Stimulated activated naive CD8-positive, alpha-beta T cell treated with anti-CD3 and anti-CD28 coated beads, Interleukin-15, amount 100 ng/mL, for 72 hours (primary cell): ENCODE measurements at places on chromosomes 6 and 20.
A peak's percentile ranks its signal among the peaks of the same experiment; 100 is the strongest.

- no peak for DNase-seq
Measured at GRCh38 chr20:21026951-21027350, 79.2 kb downstream of the LINC00237 start.

DNA sequence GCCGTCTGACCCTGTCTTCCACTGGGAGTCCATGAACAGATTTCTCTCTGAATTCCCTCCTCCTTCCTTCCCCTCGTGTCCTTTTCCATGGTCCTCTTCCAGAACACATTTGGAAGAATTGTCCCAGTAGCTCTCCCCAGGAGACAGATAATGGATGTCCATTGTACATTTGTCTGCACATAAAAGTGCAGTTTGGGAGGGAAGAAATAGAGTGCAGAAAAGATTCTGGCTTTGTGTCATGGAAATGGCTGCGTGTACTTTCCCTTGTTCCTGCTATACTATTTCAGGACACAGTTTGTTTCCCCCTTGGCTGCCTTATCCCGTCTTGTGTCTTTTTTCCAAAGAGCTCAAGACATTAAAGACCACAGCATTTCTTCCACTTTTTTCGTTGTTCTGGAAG, 127.6 kb downstream of the SYNDIG1 start:
- DNase-seq, result no peak

DNA sequence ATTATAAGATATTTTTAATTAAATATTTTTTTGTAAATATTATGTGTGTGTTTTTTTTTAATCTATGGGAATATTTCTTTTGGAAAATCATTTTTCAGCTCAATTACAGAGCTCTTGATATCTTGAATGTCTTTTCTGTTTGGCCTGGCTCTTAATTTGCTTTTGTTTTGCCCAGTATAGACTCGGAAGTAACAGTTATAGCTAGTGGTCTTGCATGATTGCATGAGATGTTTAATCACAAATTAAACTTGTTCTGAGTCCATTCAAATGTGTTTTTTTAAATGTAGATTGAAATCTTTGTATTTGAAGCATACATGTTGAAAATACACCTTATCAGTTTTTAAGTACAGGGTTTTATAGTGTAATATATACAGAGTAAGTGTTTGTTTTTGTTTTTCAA, 2.6 kb downstream of the ID4 start:
- DNase-seq, result no peak

- no peak for DNase-seq
Measured at GRCh38 chr6:95091823-95092436, 485.4 kb upstream of the MANEA start.

DNA sequence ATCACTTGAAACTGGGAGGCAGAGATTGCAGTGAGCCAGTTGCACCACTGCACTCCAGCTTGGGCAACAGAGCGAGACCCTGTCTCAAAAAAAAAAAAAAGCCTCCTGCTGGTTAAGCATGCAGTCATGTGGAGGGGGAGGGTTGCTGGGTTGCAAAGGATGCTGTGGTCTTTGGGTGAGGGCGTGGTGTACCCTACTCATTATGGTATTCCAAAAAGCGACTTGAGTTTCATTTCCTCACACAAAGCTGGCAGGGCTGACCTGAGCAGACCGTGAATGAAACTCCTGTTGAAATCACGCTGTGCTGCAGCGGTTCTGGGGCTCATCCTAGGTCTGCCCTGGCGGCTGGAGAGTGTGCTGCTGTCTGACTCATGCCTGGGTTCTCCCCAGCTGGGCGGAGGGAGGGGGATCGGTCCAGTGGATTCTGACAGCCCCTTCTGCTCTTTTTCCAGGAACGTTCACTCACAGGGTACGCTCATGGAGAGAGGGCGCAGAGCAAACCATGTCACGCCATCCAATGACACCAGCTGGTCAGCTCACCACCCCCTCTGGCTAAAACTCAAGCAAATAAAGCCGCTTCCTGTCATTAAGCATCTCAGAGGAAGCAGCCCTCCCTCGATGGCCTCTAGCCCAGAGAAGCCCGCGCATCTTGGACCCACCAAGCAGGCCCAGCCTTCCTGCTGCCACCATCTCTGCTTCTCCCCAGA, 166.2 kb downstream of the SCML4 start:
- DNase-seq, result peak; percentile 60

- no peak for DNase-seq
Measured at GRCh38 chr20:46607191-46607848, 43.9 kb downstream of the SLC13A3 start.

- DNase-seq, result peak; percentile 61
Measured at GRCh38 chr20:49276161-49276960, 1.5 kb downstream of the ZNFX1 start.

- DNase-seq, result no peak
Measured at GRCh38 chr20:64143018-64143801, 21.0 kb upstream of the MYT1 start.

GRCh38 chr6:170281331-170282292, 9.3 kb downstream of the DLL1 start:
- no peak for DNase-seq

DNA sequence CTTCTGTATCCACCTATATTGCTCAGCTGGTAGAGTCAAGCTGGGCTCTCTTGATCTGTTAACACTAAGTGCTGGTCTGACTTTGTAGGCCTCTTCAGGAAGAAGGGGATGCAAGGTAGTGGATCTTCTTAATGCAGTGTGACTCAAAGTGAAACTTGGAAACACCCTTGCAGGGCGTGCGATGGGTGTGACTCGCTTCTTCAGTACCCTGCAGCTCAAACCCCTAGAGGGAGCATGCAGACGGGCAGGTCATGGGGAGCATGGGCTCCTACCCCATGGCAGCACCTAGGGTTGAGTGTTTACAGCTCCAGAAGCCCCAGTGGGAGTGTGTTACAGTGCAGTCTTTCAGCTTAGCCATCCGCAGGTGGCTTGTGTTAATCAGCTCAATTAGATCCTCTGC, 757 bp upstream of the SAMD3 start:
- peak; percentile 63 for DNase-seq

- no peak for DNase-seq
Measured at GRCh38 chr20:37567331-37567665, 39.6 kb upstream of the BLCAP start.

DNA sequence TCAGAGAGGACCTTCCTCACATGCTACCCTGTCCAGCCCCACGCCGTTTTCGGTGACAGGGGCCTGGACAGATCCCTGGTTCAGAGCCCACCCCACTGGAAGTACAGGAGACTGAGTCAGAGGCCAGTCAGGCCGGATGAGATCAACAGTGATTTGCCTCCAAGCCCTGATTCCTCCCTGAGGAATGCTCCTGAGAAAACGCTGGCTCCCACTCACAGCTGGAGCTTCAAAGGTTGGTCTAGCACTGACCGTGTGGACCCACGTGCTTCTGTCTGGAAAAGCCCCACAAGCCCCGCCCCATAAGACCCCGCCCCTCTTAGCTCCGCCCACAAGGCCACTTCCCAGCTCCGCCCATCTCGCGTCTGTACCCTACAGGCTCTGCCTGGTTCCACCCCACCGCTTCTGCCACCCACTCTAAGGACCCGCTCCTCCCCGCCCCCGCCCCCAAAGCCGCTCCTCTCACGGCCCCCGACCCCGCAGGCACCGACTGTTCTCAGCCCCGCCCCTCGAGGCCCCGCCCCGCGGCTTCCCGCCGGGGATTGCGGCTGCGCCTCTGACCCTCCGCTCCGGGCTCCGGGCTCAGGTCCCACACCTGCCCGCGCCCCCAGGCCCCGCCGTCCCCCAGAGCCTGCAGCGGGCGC, 64.9 kb upstream of the BHLHE23 start:
- DNase-seq, result no peak

DNA sequence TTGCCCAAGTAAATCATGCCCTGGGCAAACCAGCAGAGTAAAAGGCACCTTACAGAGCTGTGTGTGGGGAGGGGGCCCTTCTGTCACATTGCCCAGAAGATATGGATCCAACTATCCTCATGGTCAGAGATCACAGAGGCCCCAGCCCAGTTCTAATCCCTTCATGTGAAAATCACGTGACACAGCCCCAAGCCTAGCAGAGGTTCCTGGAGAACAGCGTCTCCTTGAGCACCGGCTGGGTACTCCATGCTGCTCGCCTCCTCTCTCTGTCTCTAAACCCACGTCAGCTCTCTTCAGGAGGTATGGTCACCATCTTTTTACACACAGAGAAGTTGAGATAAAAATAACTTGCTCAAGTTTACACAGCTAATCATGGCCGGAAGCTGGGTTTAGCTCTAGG, 230.2 kb downstream of the ANKRD60 start:
- DNase-seq, result no peak

DNA sequence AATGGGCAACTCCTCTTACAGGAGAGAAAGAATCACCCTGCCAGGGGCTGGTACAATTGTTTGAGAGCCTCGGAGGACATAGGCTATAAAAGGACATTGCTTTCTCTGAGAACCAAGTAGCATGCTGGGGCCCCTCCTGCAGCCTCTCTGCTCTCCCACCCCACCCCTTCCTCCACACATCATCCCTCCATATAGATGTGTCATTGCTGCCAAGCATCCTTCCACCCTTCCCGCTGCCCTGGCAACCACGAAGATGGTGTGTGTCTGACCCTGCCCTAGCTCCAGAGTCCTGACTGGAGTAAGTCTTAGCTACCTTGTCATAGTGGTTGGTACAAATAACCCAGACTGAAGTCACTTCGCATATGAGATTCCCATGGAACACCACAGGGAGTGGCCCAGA, 129.7 kb downstream of the SNX5 start:
- no peak for DNase-seq

DNA sequence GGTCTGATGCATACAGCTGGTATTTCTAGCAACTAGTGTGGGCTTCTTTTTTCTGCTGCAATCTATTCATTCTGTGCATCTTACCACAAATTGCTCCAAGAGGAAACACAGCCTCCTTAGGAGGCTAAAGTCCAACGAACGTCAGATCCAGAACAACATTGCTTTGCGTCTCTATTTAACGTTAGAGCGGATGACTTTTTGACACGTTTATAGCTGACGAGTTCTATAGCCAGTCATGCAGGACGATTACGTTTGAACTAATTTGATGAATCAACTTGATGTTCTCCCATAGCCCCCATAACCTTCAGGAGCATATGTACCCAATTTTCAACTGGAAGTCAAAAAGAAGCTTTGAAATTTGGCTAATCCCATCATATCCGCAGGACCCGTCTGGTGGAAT, 59.9 kb downstream of the TSHZ2 start:
- DNase-seq, result no peak

GRCh38 chr20:18279242-18279641, 9.1 kb upstream of the ZNF133 start:
- DNase-seq, result no peak

GRCh38 chr6:120378582-120379220, 955.6 kb downstream of the TBC1D32 start:
- DNase-seq, result no peak

DNA sequence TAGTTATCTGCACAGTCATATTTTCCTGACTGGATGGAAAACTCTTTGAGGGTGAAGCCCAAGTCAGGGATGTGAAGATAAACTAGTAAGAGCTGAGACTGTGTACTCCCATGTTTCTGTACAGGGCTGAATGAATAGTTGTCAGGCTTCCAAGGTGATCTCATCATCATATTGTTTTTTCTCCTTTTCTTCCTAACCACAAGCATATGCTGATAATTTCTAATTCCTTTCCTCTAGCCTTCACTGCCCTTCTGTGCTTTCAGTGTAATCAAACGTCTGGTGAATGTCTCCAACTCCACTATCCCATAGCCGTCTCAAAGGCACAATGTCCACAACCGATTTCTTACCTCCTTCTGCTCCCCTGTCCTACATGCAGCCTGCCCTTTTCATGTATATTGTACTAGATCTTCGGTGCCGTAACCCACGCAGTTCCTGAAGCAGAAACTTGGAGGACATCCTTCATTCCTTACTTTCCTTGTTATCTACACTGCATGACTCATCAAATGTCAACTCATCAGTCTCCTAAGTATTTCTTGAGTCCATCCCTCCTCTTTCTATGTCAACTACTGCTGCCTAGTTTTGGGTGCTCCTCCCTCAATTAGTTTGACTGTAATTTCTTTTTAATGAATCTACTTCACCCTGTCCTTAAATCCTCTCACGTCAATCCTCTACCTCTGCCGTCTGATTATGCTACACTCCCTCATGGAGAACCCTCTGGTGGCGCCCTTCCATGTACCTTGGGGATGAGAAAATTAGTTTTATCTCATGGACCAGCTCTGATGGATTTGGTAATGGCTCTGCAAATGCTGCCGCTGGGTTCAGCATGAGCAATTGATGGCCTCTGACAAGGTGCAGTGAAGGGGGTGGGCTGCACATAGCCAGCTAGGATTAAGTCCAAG, 21.9 kb downstream of the NCOA7 start:
- no peak for DNase-seq

- no peak for DNase-seq
Measured at GRCh38 chr6:20455251-20455940, 53.7 kb downstream of the E2F3 start.

- no peak for DNase-seq
Measured at GRCh38 chr6:83285917-83286316, 92.8 kb downstream of the RWDD2A start.
